Right ventricle myocardium inferior (tissue), 1 donor: ENCODE measurements at places on chromosomes 2 and 18. TPM values are rescaled to one million over a fixed set of nuclear protein-coding genes. Genes with fewer than 3 reads are reported as not detected.

DNA sequence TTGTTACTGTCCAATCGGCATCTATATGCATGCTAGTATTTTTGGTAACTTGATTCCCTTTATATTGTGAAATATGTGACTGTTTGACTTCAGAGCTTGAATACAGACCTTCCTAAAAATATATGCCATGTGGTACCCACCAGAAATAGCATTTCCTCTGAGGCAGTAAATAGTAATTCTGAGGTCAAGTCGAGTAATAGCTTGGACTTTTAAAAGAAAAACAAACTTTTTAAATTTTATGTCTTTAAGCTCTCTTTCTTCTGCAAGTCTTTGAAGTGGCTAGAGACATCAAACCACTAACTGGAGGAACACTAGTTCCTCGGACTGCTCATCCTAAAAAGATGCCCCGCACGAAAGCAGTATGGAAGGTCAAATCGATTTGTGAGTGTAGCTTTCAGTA lies 396.8 kb upstream of the SLC14A2 start:
- DNase-seq = no peak

DNA sequence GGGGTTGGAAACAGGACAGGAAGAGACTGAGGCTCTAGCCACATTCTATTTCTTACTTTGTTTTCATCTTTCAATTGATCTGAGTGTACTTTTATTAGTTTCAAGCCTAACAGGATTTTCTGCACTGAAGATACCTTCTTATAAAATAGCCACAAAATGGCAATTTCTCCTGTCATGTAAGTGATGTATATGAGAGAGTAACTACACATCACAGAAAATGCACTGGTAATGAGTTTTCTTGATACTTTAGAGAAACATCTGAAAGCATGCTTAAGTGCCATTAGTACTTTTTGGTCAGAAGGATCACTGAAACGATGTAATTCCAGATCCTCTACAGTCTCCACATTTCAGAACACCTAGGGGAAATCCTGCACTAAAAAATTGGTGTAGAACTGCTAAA lies 104.8 kb downstream of the CABYR start:
- no peak for DNase-seq

The AAK1 gene
- 76.2 TPM for total RNA-seq

The DNAJC5G gene
- 1.9 TPM for total RNA-seq

The KLF7 gene
- total RNA-seq = 25.3 TPM

The TMEM37 gene
- 4.5 TPM for total RNA-seq

DNA sequence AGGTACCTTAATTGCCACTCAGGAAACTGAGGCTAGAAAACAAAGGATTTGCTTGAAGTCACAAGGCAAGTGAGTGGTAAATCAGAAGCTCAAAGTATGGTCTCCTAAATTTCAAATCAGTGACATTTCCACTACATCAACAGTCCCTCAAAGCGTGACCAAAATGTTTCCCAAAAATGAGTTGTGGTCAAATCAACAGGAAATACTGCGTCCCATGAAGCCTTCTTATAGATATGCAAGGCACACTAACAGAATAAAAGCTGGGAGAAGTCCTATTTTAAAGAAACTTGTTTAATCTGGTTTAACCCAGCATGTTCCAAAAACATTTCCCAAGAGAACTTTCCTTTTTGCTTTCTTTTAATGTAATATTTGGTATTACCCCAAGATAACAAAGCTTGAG lies 249.4 kb downstream of the EXOC6B start:
- DNase-seq = no peak

- DNase-seq = no peak
Measured at GRCh38 chr2:73825408-73825807, 3.4 kb upstream of the STAMBP start.

DNA sequence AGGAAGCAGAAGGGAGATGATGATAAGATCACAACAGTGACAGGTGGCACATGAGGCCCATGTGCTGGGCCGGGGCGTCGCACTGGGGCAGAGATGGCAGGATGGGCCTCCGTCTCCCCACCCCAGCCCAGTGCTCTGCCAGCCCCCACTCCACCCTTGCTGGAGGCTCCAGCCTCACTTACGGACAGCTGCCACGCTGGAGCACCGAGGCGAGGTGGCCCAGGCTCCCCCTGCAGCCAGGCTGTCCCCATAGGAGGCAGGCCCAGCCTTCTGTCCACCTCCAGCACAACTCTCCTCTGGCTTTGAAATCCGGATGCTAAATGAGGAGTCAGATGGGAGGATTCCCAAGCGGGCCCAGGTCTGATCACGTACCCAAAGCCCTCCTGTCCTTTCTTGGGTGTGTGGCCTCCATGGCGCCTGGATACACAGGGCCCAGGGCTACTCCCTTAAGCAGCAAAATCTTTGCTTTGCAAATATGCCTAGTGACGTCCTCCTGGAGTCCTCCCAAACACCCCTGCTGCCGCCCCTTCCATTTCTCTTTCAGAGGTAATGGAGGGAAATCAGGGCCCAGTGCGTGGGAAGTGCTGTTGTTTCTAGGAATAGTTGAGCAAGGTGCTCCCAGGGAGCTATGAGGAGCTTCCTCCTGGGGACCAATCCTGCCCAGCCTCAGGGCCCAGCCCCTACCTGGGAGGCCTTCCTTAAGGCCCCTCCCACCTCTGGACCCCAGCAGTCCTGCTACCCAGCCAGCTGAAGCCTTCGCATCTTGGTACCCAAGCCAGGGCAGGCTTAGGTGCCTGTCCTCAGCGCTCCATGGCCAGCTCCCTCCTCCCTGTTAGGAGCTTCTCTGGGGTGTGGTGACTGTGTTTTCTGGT lies 170.4 kb upstream of the MYCN start:
- DNase-seq = no peak

GRCh38 chr2:238239543-238239862 lies 335 bp downstream of the HES6 start:
- peak; percentile 79 for DNase-seq

GRCh38 chr2:149040451-149040850 lies 2.0 kb downstream of the LYPD6B start:
- no peak for DNase-seq

GRCh38 chr2:69683170-69683971 lies 39.8 kb upstream of the AAK1 start:
- no peak for DNase-seq

The STARD6 gene
- total RNA-seq = not detected

GRCh38 chr2:20469595-20469994 lies 22.7 kb downstream of the RHOB start:
- DNase-seq = no peak

DNA sequence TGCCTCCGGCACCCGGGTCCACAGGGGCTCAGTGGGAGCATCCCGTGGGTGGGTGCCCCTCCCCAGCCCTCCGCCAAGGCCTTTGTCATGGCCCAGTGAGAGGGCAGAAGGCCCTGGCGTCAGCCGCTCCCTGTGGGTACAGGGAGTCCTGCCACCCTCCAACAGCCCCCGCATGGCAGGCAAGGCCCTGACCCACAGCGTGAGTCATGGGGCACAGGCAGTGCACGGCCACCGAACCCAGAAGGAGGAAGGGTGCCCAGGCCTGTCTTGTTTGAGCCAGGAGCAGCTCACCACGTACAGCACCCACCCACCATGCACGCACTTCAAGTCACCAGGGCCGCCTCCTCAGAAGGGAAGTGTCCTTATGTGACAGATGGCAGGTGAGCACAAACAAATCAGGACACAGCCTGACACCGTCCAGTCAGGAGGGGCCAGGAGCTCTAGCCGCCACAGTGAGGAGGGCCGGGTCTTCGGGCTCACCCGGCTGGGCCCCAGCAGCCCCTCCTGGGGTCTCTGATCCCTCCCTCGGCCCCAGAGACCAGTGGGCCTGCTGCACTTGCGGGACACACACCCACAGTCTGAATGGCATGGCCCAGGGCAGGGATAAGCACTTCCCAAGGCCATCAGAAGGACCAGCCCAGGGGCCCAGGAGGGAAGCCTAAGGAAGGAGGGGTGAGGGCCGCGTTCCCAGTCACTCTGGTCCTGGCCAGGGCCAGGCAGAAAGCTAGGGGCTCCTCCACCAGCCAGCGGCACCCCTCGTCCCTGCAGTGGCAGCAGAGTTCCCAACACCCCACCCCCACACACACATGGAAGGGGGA lies 25.8 kb downstream of the BIN1 start:
- no peak for DNase-seq

The MC4R gene
- not detected for total RNA-seq

- DNase-seq = no peak
Measured at GRCh38 chr2:35447821-35448220, 907.8 kb upstream of the CRIM1 start.

The PRSS56 gene
- 0.11 TPM for total RNA-seq

- no peak for DNase-seq
Measured at GRCh38 chr18:63290166-63290820, 29.3 kb downstream of the BCL2 start.

- DNase-seq = no peak
Measured at GRCh38 chr2:194383401-194383800, 1273.6 kb upstream of the SLC39A10 start.

DNA sequence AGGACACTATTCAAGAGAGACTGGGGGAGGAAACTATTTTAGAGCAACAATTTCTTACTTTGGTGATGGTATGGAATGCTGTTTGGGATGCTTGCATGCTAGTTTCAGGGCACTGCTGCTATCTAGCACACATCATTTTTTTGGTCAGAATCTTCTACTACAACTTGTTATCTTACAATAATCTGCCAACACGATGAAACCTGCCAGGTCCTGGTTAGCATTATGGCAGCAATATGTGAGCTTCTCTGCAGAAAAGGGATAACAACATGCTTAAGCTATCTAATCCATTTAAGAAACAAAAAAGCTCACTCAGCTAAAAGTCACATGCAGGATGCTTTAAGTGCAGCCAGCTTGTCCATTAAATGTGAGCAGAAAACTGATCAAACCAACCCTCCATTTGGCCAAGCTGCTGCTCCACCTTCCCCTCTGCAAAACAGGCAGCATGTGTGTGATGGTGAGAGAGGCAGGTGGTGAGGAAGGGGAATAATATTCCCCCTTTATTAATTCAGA lies 30.1 kb downstream of the GAREM2 start:
- DNase-seq = no peak

The RAB17 gene
- total RNA-seq = 2.4 TPM

DNA sequence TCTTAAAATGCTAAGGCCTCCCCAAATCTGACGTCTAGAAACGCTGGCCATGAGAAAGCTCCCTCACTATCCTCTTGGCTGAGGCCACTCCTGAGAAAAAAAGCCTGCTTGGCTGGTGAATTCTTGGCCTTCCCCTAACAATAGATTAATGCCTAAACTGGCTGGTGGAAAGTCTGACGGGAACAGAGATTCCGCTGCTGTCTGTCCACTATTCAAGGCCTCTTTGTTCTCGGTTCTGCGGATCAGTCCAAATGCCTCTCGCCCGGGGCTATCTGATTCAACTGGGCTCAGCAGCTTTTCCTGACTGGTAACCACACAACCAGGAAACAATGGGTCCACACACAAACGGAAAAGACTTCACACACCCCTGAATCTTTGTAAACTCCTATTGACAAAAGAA lies 27.2 kb downstream of the PXDN start:
- no peak for DNase-seq

DNA sequence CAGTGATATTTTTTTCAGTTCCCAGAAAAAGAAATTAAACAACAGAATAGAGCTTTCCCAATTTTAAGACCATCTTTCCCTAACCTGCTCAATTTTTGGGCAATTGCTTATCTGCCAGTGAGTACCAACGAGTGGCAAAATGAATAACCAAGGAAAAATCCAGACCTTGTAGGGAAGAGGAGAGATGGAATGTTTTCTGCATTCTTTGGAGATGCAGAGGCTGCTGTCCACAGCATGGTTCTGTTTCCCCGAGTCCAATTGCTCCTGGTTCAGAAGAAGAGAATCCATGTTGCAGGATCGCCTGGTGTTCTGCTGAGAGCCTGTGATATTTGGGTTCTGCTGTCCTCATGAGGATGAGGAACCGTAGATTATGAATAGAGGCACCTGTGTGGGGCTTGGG lies 68.2 kb upstream of the MGAT5 start:
- no peak for DNase-seq

DNA sequence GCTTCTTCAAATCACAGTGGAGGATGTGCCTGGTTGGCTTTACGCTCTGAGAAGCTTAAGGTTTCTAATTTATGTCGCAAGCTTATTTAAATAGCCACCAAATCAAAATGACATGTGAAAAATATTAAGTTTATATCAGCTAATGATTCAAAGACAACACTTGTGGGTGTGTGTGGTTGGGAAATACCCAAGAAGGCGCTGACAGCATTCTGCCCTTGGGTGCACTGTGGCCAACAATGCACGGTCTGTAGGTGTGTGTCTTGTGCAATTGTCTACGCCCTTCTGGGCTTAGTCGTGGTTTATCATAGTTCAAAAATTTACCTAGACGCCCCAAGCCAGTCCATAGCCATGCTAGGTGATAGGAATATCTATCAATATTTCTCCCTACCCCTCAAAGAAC lies 60.9 kb downstream of the KCTD1 start:
- no peak for DNase-seq

GRCh38 chr18:74522635-74523548 lies 11.4 kb upstream of the CNDP1 start:
- DNase-seq = no peak

The DSG2 gene
- 35.7 TPM for total RNA-seq

- DNase-seq = no peak
Measured at GRCh38 chr18:24530630-24531111, 70.2 kb downstream of the HRH4 start.

DNA sequence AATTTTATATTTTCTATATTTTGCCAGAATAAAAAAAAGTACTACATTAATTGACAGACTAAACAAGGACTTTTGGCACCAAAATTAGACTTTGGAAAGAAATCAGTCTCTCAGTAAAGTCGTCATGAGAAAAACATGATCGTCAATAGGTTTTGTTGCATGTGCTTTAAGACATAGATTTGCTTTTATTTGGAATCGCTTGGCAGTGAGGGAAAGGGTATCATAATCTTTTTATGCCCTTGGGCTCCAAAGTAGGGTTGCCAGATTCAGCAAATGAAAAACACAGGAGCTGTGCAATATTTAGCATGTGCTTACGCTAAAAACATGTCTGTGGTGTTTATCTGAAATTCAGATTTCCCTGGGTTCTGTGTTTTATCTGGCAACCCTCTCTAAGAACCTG lies 177.6 kb downstream of the LAMA1 start:
- DNase-seq = no peak

The AGAP1 gene
- total RNA-seq = 23.5 TPM

GRCh38 chr2:51734115-51734514 lies 702.2 kb upstream of the NRXN1 start:
- DNase-seq = no peak

GRCh38 chr18:28204154-28204553 lies 27.2 kb upstream of the CDH2 start:
- DNase-seq = no peak

The SMC6 gene
- 12.7 TPM for total RNA-seq

The BCL11A gene
- 37.5 TPM for total RNA-seq

- DNase-seq = no peak
Measured at GRCh38 chr2:130374587-130375290, 18.9 kb downstream of the PTPN18 start.

GRCh38 chr2:241759067-241759807 lies 17.4 kb upstream of the GAL3ST2 start:
- DNase-seq = peak; percentile 13

The GREB1 gene
- 11.4 TPM for total RNA-seq

The GCG gene
- total RNA-seq = not detected

- no peak for DNase-seq
Measured at GRCh38 chr2:123453772-123454171, 571.3 kb upstream of the CNTNAP5 start.

GRCh38 chr2:43345872-43346271 lies 119.5 kb upstream of the ZFP36L2 start:
- no peak for DNase-seq

The CRYGD gene
- not detected for total RNA-seq

- DNase-seq = no peak
Measured at GRCh38 chr18:31954349-31954748, 11.4 kb upstream of the TRAPPC8 start.

The FOXI3 gene
- total RNA-seq = not detected

The MC2R gene
- total RNA-seq = not detected
